Spinal cord (tissue), 10 donors: ENCODE measurements at places on chromosomes 4 and X. TPM values are rescaled to one million over a fixed set of nuclear protein-coding genes. Genes with fewer than 3 reads are reported as not detected.

Gene STBD1
- 0.94 TPM for total RNA-seq

Gene EVC
- total RNA-seq: 10.9 TPM

Gene PPEF2
- total RNA-seq: not detected

Gene F9
- total RNA-seq: not detected

Gene SHROOM4
- 12.8 TPM for total RNA-seq

DNA sequence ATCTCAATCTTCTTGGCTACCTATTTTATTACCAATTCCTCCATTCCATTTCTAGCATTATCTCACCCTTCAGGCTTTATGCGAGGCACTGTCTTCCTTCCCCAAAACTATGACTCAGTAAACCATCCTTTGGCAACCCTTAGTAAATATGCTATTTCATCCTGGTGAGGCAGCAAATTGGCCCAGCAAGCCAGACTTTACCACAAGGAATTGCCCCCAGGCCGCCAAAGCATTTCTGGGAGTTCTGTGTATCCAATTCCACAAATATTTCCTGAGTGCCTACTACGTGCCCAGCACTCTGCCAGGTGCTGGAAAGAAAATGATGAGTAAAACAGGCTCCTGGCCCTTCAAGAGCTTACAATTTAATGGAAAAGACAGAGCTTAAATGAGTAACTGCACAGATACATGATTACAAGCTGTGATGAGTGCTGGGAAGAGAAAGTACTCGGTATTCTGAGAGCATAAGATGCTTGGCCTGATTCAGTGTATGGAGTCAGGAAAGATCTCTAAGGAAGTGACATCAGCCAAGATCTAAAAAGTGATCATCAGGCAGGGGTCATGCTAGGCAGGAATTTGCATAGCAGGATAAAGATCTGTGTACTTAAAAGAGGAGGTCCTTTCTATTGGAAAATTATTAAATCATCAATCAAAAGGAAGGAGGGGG lies 193.8 kb downstream of the ADAMTS3 start:
- no peak overlapping the region for H3K4me3 ChIP-seq
- no peaks in the 10 kb centered on the region for H3K4me1 ChIP-seq
- H3K27me3 ChIP-seq: no peaks in the 10 kb centered on the region
- no peak for DNase-seq
- no peaks in the 10 kb centered on the region for H3K36me3 ChIP-seq

GRCh38 chr4:14726441-14726840 lies 275.8 kb upstream of the CPEB2 start:
- H3K36me3 ChIP-seq: no peaks in the 10 kb centered on the region
- no peaks in the 10 kb centered on the region for H3K4me1 ChIP-seq
- no peaks in the 10 kb centered on the region for H3K27me3 ChIP-seq

- H3K4me1 ChIP-seq: no peaks in the 10 kb centered on the region
- no peak for DNase-seq
- H3K36me3 ChIP-seq: no peaks in the 10 kb centered on the region
- H3K4me3 ChIP-seq: no peak overlapping the region
Measured at GRCh38 chrX:103513067-103513466, 6.2 kb downstream of the RAB40A start.

DNA sequence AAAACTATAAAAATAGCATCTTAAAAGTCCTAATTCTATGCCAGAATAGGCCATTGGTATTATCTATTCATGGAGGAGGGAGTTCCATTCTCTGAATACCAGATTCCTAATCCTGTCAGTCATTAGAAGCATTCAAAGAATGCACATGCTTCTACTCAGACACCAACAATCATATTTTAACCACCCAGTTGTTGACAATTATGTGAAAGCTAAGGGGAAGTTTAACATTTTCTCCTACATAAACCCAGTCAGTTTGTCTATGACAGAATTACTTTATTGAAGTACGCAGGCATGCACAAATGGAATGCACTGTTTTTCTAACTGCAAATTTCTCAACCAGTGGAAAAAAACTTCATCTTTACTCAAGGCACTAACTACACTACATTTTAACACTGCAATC lies 69.6 kb upstream of the MTNR1A start:
- H3K36me3 ChIP-seq: peaks cover 9% of the 10 kb centered on the region
- DNase-seq: no peak

- no peak overlapping the region for H3K27ac ChIP-seq
- H3K4me1 ChIP-seq: no peaks in the 10 kb centered on the region
- H3K4me3 ChIP-seq: no peak overlapping the region
- H3K36me3 ChIP-seq: no peaks in the 10 kb centered on the region
- H3K27me3 ChIP-seq: no peaks in the 10 kb centered on the region
- DNase-seq: no peak
Measured at GRCh38 chr4:48752246-48752645, 27.8 kb downstream of the FRYL start.

DNA sequence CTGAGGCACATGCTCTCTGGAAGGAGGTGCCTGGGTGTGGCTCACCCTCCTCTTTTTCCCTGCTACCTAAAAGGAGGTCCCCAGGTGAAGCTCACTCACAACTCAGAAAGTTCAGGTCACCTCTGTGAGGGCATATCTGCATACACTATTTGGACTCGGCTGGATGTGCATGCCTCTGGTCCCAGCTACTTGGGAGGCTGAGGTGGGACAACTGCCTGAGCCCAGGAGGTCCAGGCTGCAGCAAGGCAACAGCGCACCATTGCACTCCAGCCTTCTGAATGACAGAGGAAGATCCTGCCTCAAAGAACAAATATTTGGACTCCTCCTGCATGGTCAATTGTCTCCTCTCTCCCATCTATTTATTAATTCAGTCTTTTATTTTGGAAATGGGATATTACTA lies 46.4 kb downstream of the CPLX1 start:
- DNase-seq: no peak
- peaks cover 43% of the 10 kb centered on the region for H3K36me3 ChIP-seq
- peaks cover 40% of the 10 kb centered on the region for H3K4me1 ChIP-seq
- peaks cover 5% of the 10 kb centered on the region for H3K27me3 ChIP-seq
- H3K4me3 ChIP-seq: no peak overlapping the region

GRCh38 chrX:150896632-150897031 lies 1.8 kb downstream of the CD99L2 start:
- no peak overlapping the region for H3K4me3 ChIP-seq
- peaks cover 4% of the 10 kb centered on the region for H3K4me1 ChIP-seq
- no peak overlapping the region for H3K27ac ChIP-seq
- DNase-seq: no peak
